ENCODE measurements at places on chromosomes 5 and 9.
A peak's percentile ranks its signal among the peaks of the same experiment; 100 is the strongest.

GRCh38 chr9:124125651-124125977 is 114.0 kb downstream of the LHX2 start:
- DNase-seq: no peak

- no peak for DNase-seq
Measured at GRCh38 chr9:16705111-16705604, 165.3 kb downstream of the BNC2 start.

GRCh38 chr9:23769307-23769935 is 56.6 kb downstream of the ELAVL2 start:
- DNase-seq: no peak

DNA sequence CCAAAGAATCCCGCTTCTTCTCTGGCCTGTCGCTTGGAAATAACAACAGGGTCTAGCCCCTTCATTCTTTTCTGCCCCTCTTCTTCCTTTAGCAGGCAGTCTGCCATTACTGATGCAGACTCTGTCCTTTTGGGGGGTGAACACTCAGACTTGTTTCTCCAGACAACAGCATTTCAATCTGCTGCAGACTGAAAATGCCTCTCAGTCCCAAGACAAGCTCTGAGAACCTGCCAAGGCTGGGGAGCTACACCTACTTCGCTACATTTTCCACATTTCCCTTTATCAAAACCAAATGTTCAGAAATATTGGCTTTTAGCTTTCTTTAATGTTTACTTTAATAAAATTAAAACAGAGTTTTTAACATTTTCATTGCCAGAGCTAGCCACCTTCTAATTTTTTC is 152.4 kb downstream of the MPDZ start:
- no peak for DNase-seq

GRCh38 chr9:22379272-22379671 is 67.4 kb upstream of the DMRTA1 start:
- no peak for DNase-seq

DNA sequence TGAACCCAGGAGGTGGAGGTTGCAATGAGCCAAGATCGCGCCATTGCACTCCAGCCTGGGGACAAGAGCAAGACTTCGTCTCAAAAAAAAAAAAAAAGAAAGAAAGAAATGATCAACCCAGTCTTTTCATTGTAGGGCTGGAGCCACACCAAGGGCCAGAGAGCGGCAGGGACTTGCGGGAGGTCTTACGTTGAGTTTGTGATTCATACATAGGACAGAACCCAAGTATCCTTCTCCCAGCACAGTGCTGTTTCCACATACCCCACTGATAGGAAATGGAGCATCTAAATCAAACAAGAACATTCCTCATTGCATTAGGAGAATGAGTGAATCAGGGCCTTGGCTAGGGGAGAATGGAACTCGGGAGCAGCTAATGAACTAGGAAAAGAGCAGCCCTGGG is 3.5 kb upstream of the TNIP1 start:
- no peak for DNase-seq

DNA sequence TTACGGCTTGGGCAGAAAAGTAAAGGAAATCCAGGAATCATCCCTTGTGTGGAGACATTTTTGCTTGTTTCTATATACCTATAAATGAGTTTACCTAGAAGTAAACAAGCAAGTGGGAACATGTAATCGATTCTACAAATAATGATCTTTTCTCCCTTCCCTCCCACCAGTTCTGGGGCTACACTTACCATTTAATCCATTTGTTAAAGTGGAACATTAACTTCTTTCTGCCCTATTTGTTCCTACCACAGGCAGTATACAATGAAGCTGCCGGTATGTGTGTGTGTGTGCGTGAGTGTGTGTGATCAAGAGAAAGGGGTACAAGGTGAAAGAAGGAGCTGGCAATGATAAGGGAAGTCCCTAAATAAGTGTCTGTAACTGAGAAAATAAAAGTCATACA is 26.4 kb upstream of the ELL2 start:
- no peak for DNase-seq

GRCh38 chr5:20609126-20609525 is 621.1 kb upstream of the CDH18 start:
- no peak for DNase-seq

DNA sequence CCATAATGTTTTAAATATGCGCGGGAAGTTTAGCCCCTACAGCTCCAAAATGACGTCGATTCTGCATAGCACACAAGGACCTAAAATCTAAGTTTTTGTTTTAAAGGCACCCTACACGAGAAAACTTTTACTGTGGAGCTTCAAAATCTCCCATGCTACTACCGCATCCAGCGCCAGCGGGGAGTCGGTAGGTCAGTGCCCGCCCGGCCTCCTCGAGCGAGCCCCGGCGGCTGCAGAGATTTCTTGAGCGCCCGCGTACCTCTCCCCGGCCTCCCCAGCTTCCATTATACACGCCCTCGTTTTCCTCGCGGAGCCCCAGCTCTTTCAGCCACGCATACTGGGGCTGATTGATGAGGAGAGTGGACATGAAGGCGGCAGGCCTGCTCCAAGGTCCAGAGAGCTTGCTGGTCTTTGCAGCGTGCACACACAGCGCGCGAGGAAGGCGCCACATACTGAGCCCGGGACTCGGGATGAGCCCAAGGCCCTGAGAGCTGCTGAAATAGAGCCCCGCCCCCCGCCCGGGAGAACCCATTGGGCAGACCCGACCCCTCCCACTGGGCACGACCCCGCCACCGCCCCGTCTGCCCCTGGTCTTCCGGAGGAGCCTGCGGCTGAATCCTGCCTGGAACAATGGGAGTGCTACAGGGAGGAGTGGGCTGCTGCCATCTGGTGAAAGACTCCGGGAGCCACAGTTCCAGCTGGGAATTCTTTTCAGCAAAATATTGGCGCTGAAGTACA is at the start of gene ALDH7A1:
Gene ALDH7A1, minus strand, starts transcription at position 472 of the 738 bp plus-strand sequence. Its CDS starts 21 bp downstream, at position 451.
- DNase-seq: peak; percentile 83
